ENCODE measurements at places on chromosomes 3 and 15.

DNA sequence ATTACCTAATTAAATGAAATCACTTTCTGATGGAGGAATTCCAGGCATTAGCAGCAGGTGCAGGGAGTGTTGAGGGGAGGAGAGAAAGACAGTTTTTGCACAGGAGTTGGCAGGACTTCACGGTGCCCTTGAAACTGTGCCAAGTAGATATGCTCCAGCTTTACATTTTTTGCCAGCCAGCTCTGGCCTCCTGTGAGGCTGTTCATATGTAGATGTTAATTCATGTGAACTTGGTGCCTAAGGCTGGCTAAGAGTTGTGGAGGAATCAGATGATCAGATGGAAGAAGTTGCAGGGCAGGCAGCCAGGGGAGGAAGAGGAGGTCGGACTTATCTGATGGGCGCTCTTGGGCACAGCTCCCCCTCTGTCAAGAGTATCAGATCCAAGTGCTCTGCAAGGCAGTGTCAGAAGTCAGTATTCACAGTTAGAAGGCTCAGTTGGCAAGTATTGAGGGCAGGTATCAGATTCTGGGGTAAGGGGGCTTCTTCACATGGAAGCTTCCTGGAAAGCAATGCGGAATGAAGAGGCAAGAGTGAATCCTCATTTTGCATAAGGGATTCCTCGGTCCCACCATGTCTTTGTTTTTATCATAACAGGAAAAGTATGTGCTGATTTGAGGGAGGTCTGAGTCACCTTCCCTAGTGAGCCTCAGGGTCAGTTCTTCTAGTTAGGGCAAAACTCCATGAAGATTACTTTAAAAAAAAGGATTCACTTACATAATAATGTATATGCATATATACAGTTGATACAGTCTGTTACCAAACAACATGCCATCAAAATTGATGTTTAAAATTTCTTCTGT lies 172.6 kb upstream of the UMPS start:
- no peak for DNase-seq

DNA sequence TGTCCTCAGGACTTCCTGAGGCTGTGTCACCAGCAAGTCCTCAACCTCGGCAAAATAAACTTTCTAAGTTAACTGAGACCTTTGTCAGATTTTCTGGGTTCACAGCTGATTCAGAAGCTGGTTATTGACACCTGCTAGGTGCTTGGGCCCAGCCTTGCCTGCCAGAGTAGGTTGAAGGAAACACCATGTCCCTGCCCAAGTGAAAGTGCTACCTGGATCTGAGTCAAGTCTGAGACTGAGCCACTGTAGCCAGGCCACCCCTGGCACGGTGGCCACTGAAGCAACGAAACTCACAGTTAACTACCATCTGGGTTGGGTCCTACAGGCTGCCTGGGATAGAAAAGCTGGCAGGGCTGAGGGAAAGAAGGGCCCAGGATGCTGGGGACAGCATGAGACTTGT lies 8.2 kb downstream of the HYAL2 start:
- DNase-seq, result no peak

DNA sequence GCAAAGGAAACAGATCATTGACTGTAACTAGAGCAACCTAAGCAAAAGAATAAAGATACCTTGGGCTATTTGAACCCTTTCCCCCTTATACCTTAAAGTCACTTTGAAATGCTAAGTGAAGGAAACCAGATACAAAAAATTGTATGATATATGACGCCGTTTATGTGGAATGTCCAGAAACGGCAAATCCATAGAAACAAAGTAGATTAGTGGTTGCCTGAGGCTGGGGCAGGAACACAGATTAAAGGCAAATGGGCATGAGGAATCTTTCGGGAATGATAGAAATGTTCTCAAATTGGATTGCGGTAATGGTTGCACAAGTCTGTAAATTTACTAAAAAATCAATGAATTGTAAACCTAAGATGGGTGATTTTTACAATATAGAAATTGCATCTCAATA lies 160.1 kb upstream of the CCDC54 start:
- no peak for DNase-seq

DNA sequence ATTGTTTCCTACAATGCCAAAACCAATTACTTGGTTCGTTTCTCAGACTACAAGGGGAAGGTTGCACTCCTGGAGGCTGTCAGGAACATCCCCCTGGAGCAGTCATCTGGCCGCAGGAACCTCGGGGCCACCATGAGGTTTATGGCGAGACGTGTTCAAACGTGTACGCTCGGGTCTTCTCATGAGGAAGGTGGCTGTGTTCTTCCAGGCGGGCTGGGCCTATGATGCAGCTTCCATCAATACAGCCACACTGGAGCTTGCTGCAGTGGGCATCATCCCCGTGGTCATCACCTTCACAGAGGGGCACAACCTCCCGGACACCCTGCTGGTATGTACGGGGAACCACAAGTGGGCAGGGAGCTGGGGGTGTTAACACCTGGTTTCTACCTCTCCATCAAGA lies 94.5 kb upstream of the COL6A5 start:
- no peak for DNase-seq

- no peak for DNase-seq
Observed at GRCh38 chr3:126747768-126748167, 43.7 kb downstream of the CHCHD6 start.

DNA sequence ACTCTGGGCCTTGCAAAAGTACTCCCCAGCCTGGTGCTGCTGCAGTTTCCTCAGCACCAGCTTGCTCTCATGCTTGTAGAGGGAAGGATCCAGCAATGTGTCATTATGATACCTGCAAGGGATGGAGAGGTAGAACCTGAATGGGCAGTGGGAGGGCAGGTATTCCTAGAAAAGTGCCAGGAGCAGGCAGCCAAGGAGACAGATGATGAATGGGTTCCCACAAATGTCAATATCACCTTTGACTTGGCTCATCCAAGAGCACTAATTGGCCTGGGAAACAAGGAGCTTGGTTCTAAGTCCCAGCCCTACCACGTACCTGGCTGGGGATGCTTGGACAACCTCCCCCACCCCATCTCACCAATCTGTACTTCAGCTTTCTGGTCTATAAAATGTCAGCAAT lies 9.4 kb downstream of the CILP start:
- no peak for DNase-seq

Measured in effector memory CD8-positive, alpha-beta T cell (primary cell).